ENCODE measurements at places on chromosomes 13 and 19.
A peak's percentile ranks its signal among the peaks of the same experiment; 100 is the strongest.

- peak; percentile 74 for DNase-seq
Observed at GRCh38 chr13:35478271-35479037, 2.0 kb upstream of the MAB21L1 start.

GRCh38 chr13:42762917-42763316 lies 18.5 kb upstream of the FAM216B start:
- DNase-seq, result peak; percentile 87

DNA sequence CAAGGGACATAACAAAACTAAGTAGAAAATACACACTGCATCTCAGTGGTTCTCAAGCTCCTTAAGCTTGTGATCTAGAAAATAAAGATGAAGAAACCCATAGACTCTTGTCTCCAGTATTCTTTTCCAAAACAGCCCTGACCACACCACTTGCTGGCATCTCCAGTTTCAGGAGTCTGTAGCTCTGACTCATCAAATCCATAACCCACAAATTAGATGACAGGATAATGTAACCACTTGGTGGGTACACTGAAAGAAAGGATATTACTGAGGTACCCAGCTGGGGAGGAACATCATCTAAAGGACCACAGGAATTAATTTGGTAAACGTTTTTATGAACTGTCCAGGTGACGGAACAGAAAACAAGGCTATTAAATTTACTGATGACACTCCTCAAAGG lies 214.7 kb downstream of the VWA8 start:
- DNase-seq, result peak; percentile 62

DNA sequence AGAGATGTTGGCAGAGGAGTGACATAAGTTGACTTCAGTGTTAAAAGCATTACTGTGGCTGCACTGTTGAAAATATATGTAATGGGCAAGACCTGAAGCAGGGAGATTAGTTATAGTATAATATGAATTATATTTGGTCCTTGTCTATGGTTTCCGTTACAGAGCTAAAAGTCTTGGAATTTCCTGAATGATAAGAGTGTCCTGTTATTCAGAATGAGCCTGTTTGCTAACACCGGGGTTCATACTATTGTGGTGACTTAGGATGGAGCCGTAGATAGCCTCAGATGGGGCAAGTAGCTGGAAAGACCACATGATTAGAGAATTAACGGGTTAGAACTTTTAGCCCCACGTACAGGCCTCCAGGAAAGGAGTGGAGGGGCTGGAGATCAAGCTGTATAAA lies 5.7 kb downstream of the USPL1 start:
- DNase-seq, result no peak

DNA sequence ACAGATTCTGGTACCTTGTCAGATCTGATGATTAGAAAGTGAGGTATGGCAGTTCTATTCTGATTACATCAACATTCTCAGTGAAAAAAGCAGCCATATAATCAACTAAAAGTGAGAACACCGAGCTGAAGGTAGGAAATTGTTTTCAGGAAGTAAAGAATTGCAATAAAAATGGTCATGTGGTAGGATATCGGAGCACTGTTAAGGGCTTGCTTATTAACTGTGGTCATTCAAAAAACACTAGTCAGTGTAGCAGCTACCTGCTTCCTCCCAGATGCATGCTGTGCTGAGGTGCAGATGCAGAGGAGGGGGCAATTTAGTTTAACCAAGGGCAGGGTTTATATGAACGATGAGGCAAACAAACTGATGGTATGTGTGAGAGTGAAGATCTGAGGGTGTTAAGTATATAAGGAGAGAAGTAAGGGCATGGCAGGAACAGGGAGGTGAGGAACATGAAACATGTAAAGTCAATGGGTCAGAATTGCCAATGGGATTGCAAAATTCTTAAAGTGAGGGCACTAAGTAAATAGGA lies 111.9 kb downstream of the DIAPH3 start:
- DNase-seq, result no peak

DNA sequence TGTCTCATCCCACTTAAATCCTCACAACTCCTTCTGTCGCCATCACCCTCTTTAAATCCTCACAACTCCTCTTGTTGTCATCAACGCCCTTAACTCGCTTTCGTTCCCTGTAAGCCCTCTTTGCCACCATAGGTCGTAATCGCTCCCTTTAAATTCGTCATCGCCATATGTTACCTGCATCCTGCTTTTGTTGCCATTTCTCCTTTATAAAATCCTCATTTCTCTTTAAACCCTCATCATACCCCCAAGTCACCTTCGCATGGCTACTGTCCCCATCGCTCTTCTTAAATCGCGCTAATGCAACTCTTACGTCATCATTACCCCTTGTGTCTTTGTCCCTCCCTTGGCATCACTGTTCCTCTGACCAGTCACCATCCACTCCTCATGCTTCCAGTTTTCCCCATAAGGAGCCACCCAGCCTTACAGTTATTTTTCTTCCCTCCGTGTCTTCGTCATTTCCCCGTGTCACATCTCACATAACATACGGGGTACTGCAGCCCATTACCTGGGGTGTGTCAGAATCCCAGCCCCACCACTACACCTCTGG lies 539 bp downstream of the PLD3 start:
- DNase-seq, result peak; percentile 57

DNA sequence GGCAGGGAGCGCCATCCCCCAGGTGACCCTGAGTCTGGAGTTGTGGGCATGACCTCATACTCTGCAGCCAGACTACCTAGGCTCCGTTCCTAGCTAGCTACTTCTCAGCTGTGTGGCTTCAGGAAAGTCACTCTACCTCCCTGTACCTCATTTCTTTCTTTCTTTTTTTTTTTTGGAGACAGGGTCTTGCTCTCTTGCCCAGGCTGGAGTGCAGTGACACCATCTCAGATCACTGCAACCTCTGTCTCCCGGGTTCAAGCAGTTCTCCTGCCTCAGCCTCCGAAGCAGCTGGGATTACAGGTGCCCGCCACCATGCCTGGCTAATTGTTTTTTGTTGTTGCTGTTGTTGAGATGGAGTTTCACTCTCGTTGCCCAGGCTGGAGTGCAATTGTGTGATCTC lies 15.0 kb downstream of the PLIN3 start:
- DNase-seq, result no peak

DNA sequence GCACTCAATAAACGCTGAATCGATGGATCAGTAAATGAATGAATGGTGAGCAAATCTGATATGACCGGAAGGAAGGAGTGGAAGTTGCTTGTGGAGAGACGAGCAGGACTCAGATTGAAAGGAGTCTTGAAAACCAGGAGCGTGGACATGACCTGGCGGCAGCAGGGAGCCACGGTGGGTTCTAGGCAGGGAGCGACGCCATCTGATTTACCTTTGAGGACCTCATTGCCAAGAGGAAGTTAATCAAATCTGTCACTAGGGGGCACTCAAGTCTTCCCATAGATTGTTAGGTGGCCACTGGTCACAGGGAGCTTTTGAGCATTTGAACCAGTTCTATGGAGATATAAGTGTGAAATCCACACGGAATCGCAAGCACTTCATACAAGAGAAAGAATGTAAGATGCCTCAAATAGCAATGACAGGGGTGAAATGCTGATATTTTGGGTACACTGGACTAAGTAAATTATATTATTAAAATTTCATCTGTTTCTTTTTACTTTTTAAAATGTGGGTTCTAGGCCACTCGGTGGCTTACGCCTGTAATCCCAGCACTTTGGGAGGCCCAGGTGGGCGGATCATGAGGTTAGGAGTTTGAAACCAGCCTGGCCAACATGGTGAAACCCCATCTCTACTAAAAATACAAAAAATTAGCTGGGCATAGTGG lies 9.2 kb upstream of the FBN3 start:
- DNase-seq, result peak; percentile 46

DNA sequence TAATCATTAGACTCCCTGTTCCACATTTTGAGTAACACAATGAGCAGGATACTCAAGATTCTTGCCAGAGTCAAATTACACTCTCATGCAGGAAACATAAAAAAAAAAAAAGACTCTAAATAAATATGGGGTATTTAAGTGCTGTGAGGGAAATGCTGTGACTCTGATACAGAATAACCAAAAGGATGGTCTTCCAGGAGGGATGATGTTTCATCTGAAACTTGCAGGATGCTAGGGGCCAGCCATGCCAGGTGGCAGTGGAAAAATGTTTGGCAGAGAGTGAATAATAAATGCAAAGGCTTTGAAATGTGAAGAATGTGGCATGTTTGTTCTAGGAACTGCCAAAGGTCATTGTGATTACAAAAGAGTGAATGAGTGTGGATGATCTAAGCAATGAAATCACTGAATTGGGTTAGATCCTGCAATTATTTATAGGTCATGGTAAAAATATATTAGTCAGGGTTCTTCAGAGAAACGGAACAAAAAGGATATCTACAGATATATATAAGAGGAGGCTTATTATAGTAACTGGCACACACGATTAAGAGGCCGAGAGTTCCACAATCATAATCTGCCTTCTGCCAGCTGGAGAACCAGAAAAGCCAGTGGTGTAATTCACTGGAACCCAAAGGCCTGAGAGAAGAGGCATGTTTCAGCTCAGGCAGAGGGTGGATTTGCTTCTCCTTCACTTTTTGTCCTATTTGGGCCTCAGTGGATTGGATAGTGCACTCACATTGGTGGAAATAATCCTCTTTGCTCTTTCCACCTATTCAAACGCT lies 1832.8 kb upstream of the MIR17HG start:
- peak; percentile 1 for DNase-seq

DNA sequence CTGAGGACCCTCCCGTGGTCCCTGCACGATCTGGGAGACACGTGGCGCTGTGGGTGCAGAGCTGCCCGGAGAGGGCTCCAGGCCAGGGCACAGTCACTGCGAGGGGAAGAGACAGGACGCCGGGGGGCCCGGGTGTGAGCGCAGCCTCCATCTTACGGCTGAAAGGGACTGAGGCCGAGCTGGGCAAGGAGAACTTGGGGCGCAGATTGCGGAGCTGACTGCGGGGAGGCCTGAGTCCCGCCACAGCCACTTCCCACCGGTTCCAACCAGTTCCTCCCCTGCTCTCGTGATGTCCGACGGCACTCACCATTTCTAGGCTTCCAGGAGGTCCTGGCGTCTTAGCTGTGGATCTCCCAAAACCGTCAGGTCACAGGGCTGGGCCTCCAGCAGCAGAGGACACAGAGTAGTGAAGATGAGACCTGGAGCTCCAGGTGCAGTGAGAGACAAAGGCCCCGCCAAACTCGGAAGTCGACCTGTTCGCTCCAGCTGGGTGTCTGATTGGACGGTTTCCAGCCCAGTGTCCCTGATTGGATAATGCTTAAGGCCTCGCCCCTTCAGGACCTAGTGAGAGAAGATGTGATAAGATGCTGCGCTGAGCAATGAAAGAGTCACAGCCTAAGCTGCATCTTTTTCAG lies 4.8 kb upstream of the ZNF253 start:
- no peak for DNase-seq

GRCh38 chr13:21501686-21502085 lies 42.6 kb upstream of the ZDHHC20 start:
- no peak for DNase-seq

GRCh38 chr19:16611121-16611520 lies 16.9 kb downstream of the MED26 start:
- no peak for DNase-seq

GRCh38 chr13:95234242-95234641 lies 67.0 kb downstream of the ABCC4 start:
- no peak for DNase-seq

DNA sequence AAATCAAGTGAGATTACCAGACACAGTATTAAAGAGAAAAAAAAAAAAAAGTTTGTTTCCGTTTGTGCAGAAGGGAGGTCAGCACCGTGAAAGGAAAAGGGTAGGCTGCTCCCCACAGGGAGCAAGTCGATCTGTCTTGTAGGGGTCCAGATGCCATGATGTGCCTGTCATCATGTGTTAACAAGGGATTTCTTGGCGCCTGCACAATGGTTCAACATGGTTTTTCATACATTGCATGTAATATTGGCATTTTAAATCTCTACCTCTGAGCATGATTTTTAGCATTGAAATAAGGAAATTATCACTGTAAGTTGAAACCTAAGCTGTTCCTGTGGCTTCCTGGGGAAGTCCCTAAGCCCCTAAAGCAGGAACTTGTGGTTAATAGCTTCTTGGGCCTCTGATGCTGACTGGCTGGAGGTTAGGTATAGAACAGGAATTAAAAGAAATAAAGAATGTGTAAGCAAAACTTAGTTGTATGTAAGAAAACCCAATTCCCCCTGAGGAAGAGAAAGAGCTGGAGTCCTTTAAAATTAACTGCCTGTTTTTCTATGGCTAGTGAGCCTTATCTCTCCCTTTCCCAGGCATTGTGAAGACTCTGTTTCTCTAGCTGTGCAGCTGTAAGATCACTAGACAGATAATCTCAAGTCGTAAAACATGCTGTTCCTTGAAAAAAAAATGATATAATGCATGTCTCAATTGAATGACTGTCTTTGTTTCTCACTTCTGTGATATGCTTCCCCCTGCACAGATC lies 7.4 kb upstream of the FCGBP start:
- no peak for DNase-seq

- DNase-seq, result no peak
Observed at GRCh38 chr13:87607266-87607665, 63.9 kb upstream of the SLITRK5 start.

DNA sequence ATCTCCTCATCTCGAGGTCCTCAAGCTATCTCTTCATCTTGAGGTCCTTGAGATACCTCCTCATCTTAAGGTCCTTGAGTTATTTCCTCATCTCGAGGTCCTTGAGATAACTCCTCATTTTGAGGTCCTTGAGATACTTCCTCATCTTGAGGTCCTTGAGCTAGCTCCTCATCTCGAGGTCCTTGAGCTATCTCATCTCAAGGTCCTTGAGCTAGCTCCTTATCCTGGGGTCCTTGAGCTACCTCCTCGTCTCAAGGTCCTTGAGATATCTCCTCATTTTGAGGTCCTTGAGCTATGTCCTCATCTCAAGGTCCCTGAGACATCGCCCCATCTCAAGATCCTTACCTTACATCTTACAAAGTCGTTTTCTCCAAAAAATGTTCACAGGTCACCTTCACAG lies 18.7 kb downstream of the VAV1 start:
- no peak for DNase-seq

- no peak for DNase-seq
Observed at GRCh38 chr13:99182439-99182838, 18.2 kb upstream of the UBAC2 start.
